ENCODE measurements at places on chromosomes 7 and 10.

- DNase-seq = no peak
Observed at GRCh38 chr7:46165276-46165675, 244.2 kb upstream of the IGFBP3 start.

- peak; percentile 49 for DNase-seq
Observed at GRCh38 chr7:74134117-74134620, 40.0 kb upstream of the EIF4H start.

DNA sequence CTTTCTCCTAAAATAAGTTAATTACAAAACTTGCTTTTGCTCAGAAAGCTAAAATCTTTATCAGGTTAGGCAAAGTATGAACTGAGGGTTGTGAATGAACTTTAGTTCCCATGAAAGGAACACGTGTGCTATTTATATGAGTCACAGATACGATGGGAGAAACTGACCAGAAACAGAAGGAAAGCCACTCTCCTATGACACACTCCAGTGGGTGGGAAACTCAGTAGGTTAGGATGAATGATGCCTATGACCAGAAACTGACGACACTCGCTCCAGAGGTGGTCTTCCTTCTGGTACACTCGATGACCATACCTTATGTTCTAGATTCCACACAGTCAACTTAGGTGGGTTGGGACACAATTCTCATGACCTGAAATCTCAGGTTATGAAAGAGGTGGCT, 215.7 kb upstream of the INHBA start:
- no peak for DNase-seq

DNA sequence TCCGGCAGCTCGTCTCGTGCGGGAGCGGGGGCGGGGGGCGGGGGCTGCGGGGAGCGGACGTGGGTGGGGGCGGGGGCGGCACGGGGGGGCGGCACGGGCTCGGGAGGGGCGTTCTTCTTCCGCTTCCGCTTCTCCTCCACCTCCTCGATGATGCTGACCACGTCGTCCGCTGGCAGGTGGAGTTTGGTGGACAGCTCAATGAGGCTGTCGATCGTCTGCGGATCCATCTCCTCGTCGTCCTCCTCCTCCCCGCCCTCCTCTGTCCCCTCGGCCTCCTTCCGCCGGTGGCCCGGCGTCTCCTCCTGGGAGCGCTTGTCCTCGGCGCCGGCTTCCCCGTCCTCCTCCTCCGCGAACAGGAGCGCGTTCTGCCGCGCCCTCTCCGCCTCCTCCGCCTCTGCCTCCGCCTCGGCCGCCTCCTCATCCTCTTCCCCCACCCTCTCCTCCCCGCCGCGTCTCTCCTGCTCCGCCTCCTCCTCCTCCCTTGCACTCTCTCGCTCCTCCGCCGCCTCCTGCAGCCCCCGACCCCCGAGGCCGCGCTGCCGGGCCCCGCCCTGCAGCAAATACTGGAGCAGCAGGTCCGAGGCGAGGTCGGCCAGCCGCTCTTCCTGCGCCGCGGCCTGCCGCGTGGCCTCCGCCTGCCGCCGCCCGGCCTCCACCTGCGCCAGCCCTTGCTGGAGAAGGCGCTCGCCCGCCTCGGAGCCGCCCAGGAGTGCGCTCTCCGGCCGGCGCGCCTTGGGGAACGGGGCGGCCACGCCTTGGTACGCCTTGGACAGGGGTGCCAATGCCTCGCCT, 1.9 kb downstream of the VGF start:
- DNase-seq = no peak

GRCh38 chr10:125060482-125060825, 99.9 kb downstream of the CTBP2 start:
- no peak for DNase-seq

DNA sequence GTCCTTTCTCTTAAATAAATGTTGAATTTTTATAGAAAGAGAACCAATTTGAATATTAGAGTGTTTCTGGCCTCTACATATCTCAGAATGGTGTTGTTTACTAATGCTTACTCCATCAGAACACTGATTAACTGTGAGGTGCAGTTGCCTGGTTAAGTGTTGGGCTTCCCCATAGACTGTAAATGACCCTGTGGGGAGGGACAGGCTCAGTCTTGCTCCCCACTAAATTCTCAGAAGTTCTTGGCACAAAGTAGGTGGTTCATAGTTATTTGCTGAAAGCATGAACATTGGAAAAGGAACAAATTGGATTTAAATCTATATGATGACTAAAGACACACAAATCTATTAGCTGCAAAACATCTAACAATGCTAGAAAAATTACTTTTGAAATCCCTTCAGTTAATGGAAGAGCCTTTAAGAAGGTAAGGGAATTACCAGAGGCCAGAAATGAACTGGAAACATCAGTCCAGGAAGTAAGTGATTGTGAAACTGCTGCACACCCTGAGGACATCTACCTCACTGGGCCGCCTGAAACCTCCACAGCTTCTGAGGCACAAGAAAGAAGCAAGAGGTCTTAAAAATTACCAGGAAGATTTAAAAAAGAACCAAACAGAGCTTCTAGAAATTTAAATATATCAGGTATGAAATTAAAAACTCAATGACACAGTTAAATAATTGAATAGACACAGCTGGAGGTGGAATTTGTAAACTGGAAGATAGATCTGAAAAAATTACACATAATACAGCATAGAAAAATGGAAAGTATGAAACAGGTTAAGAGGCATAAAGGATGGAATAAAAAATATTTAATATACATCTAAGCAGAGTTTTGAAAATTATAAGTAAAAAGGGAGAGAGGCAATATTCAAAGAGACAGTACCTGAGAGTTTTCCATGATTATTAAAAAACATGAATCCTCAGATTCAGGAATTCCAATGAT, 17.8 kb upstream of the COMTD1 start:
- DNase-seq = no peak

- DNase-seq = no peak
Observed at GRCh38 chr10:117370205-117370604, 5.0 kb downstream of the PDZD8 start.

GRCh38 chr10:44982114-44982460, 3.5 kb upstream of the DEPP1 start:
- DNase-seq = no peak

GRCh38 chr7:112262855-112263487, 56.5 kb downstream of the ZNF277 start:
- DNase-seq = no peak

DNA sequence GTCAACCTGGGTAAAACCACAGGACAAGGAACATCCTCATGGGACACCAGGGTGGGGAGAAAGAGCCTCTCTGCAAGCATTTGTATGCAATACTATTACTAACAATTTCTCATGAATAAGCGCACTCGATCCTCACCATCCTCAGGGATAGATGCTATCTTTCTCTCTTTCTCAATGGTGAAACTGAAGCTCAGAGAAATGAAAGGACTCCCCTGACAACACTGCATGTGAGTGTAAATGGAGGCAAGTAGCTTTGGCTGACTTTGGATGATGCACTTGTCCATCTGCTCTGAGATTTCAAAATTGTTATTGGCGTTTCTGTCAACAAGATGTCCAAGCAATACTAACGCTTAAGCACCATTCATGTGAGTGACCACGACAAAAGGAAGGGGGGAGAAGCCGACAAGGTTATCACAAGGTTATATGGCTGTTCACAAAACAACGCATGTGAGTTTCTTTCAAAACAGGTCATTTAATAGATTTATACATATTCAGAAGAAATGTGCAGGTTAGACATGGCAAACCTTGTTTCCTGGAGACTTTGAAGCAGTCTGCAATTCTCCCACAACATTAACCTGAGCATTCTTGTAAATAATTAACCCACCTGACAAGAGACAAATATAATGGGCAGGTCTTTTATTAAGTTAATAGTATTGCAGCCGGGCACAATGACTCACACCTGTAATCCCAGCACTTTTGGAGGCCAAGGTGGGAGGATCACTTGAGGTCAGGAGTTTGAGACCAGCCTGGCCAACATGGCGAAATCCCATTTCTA, 54.0 kb downstream of the IFIT5 start:
- no peak for DNase-seq

DNA sequence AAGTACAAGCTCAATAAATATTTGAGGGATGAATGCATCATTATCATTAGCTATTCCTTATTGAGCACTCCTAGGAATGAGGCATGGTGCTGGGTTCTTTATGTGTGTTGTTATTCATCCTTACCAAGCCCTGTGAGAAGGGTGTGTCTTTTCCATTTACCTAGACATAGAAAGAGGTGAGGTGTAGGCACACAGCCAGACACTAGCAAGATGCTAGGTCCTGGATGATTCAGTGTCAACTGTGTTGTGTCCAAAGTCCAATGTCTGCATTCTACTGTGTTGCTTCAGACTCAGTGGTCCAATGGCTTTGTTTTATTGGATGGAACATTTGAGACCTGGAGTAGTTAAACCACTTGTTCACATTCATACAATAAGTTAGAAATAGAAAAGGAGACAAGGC, 605.5 kb downstream of the LRMDA start:
- DNase-seq = no peak

GRCh38 chr10:17233286-17233991, 5.4 kb downstream of the VIM start:
- DNase-seq = no peak

DNA sequence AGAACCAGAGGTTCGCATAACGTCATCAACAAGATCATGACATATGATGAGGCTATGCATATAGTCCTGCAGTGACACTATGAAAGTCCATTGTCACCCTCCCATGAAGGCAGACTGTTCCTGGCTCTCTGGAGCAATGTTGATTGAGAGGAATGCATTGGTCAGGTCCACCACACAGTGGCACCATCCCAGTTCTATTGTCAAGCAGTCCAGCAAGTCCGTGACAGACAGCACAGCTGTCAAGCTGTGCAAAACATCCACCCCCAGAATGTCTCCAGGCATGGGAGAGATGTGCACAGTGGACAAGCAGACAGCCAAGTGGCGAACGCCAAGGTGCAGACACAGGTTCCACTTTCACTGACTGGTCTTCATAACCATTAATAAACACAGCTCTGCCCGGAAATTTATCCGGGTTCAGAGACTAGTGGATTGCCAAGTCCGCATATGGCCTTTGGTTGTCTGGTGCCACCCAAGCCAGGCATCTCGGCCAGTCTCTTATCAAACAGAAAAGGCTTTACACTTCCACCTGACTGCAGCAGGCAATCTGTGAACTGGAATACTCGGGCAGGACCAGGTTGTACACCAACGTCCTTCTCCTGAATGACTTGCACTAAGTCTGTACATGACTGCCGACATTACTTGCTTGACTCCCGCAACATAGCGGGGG, 7.2 kb downstream of the RNF133 start:
- DNase-seq = no peak

GRCh38 chr7:155431231-155431630, 26.7 kb upstream of the EN2 start:
- DNase-seq = no peak

DNA sequence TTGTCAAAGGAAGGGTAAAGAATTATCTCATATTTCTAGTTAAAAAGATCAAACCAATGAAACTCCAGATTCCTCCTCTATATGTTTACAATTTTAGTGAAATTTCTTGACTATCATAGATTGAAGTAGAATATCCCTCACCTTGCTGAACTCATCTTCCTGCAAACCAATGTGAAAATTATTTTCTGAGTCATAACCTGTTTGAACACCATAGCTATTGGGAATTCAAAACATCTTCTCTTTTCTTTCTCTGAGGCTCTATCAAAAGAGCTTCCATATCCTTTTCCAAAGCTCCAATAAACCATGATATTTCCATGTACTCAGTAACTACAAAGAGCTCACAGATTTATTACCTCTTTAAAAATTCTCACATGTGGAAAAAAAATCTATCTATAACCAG, 134.3 kb downstream of the DOCK4 start:
- no peak for DNase-seq

GRCh38 chr10:69687426-69687825, 57.4 kb downstream of the FAM241B start:
- no peak for DNase-seq

- no peak for DNase-seq
Observed at GRCh38 chr10:11697718-11698527, 44.3 kb upstream of the ECHDC3 start.

DNA sequence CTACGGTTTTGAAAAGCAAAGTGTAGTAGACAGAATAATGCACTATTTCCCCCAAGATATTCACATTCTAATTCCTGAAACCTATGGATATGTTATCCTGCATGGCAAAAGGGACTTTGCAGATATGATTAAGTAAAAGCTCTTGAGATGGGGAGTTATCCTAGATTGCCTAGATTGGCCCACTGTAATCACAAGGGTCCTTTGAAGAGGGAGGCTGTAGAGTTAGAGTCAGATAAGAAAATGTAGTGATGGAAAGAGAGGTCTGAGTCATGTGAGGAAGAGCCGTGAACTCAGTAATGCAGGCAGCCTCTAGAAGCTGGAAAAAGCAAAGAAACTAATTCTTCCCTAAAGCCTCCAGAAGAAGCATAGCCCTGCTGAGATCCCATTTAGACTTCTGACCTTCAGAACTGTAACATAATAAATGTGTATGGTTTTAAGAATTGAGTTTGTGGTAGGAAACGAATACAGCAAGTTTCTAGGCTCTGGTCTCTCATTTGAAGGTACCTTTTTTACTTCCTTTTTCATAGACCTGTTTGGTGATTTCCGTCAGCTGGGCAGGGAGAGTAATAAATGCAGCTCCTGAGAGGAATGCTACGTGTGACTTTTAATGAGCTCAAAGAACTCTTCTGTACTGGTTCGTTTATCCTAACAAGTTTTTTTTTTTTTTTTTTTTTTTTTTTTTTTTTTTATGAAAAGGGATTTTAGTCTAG, 41.9 kb upstream of the NXPH1 start:
- no peak for DNase-seq

DNA sequence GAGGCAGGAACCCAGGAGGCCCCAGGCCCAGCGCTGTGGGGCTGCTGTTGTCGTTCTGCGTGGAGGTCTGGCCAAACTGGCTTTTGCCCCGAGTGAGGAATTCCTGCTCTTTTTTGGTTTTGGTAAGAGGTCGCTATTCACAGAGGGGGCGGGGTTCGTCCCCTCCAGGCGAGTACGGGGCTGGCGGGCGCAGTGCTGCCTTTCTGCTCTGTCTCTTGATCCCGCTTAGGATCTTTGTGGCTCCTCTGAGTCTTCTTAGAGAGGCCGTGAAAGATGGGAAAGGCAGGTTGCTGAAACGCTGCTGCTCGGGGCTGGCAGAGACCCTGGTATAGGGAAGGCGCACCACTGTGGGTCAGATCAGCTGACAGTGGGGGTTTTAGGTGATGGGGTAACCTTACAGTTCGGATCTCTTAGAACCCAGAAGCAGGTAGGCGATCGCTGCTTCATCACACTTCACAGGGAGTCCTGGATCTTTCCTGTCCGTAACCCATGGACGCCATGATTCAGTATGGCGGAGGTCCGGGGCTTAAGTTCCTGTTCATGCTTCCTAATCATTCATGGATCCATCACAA, 136.7 kb downstream of the KIF20B start:
- DNase-seq = no peak
